ENCODE measurements at places on chromosomes 4 and X.

DNA sequence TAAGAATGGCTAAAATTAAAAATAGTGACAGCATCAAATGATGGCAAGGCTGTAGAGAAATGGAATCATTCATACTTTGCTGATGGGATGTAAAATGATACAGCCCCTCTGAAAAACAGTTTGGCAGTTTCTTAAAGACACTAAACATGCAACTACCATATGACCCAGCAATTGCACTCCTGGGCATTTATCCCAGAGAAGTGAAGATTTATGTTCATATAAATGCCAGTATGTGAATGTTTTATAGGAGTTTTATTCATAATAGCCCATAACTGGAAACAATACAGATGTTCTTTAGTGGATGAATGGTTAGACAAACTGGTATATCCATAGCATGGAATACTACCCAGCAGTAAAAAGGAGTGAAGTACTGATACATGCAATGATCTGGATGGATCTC is 43.3 kb downstream of the REPS2 start:
- peak; percentile 8 for DNase-seq

DNA sequence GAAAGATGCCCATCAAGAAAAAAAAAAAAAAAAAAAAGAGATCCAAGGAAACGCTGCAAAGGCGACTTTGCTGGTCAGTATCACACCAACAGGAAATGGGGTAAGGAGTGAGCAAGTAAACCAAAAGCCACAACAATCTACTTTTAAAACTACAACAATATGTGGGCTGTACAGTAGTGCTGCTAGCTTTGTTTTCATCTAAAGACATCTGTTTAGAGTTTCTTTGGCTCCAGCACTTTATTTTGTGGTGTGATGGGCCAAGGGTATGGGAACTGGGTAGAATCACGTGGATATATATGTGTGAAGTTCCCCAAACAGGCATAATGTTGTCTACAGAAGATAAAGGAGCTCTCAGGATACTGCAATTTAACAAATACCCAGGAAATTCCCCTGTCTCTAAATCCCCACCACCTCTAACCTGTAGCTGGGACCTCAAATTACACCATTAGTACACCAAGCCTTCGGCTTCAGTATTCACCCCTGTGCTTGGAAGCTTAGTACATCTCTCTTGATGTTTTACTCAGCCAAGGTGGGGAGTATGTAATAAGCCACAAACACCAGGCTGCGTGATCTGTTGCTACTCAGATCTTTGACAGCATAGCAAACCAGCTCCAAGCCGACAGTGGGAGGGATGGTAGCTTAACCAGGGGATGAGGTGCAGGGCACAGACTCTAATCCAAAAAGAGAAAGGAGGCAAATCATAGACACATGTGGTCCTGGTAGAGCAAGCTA is 207.9 kb downstream of the HS6ST2 start:
- DNase-seq: no peak

GRCh38 chrX:51837921-51838320 is 55.5 kb upstream of the MAGED1 start:
- DNase-seq: peak; percentile 77

DNA sequence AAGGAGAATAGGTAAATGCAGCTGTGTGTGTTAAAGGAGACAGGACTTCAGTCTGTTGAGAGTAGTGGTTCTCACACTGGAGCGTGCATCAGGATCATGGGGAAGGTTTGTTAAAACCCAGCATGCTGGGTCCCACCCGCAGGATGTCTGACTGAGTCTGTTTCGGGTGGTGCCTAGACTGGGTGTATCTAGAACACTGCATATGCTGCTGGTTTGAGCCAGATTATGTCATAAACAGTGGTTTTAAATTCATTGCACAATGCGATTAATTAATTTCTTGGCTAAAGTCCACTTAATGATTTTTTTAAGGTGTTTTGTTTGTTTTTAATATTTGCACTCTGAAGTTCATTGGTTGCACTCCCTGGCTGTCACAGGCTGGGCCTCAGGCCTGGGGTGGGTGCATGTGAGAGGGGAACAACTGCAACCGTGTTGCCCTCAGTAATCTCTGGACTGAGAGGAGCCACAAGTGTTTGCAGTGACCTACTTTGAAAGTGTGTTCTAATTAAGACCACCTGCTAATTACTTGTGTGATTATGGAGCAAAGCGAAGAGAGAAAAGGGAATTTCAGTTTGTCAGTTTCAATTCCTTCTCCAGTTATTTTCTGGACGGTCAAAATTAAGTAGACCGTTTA is 8.3 kb downstream of the HCCS start:
- no peak for DNase-seq

- DNase-seq: peak; percentile 69
Measured at GRCh38 chr4:147334478-147334877, 146.4 kb upstream of the EDNRA start.

GRCh38 chr4:22416403-22416802 is 99.5 kb downstream of the ADGRA3 start:
- no peak for DNase-seq

DNA sequence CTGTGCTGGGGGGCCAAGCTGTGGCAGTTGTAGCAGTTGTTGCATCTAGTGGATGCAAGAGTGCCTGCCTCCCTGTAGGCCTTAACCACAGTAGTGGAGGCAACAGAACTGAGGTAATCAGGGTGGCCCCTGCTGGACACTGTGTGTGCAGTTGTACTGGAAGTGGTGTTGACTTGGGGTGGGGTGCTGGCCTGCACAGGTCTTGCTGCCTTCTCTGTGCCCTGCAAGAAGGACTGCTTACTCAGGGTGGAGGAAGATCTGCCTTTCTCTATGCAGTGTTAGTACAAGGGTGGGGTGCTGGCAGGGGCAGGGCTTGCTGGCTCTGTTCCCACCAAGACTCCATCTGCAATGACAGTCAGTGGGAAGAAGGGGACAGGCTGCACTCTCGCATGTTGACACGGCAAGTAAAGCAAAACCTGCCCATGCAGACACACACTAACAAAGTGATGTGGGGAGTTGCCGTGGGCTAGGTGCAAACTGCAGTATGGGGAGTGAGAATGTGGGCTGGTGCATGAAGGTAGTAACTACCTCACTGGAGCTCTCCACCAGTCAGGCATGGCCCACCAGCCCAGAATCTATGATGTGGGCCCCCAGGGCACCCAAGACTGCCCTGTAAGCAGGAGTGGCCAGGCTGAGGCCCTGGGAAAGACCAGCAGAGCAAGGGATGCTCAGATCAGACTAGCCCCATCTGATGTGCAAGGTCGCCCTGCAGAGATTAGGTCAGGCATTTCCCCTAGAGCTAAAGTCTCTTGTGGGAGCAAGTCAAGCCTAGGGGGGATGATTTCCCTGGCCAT is 594.9 kb downstream of the TECRL start:
- DNase-seq: no peak

- DNase-seq: no peak
Measured at GRCh38 chr4:38529189-38530115, 134.5 kb upstream of the KLF3 start.

DNA sequence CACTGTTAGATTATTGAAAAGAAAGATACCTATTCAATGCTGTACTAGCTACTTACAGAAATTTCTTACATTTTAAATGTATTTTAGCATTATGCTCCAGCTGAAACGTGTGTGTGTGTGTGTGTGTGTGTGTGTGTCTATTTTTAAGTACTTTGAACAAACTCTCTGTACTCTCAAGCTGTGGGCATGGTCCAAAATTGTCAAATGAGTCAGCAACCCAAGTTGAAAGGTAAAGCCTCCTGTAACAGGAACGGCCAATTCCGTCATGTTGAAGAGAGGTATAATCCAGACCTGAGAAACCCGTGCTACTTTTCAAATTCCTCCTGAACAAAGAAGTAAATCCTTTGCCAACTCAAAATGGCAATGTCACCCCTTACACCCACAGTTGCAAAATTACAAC is 20.5 kb downstream of the MAOB start:
- DNase-seq: no peak

Measured in fibroblast of mammary gland (primary cell).